ENCODE measurements at places on chromosomes 5 and 9.

DNA sequence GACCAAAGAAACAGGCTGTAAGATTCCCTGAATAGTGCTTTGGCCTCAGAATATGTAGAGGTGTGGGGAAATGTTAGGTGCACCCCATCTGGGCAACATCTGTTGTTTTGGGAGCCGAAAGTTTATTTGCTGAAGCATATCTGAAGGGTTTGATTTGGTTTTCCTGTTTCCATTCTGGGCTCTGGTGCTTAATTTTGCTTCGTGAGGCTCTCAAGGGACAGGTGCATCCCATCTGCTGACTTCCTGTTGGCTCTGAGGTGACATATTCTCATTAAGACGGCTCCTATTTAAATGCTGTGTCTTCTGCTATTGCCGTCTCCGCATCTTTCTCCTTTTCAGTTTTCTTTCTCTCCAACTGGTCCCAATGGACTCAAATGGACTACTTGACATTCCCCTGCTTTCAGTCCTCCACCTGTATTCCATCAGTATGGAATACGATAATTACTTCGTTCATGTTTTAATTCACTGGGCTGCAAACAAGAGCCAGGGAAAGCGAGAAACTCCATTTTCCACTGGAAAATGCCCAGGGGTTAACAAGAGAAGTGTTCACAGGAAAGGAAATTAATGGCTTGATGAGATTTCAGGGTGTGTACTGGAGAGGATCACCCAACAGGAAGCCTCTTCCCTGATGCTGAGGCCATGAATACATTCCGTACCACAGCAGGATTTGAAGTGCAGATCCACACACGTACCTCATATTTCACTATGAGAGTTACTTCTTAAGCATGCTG is 104.0 kb downstream of the MTX3 start:
- DNase-seq: no peak

- no peak for DNase-seq
Measured at GRCh38 chr5:153797484-153797883, 241.2 kb downstream of the FAM114A2 start.

GRCh38 chr9:127934986-127935385 is 2.7 kb downstream of the DPM2 start:
- no peak for DNase-seq

GRCh38 chr9:133857639-133858038 is 119.5 kb upstream of the SARDH start:
- no peak for DNase-seq

DNA sequence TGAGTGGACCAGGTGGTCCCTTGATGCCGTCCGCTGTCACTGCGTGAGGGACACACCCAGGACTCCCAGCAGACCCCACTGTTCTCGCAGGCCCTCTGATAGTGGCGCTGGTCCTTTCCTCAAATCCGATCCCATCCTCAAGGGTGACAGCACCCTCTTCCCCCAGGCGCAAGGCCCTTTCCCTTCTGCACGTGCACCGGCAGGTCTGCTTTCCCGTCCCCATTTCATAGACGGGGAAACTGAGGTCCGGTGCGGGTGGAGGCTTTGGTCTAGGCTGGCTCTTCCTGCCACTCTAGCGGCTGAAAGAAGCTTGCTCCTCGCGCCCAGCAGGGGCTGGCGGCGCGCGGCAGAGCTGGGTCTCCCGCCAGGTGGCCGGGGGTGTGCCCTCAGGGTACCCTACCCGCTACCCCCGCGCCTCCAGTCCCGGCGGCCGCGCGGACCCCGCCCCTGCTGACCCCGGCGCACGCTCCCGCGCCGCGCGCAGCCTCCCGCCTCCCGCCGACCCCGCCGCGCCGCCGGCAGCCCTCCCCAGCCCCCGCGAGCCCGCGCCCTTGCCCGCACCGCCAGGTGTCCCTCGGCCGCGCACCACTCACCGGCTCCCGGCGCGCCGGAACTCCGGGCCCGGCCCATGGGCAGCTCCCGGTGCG is 453 bp downstream of the RASGEF1C start:
- no peak for DNase-seq

DNA sequence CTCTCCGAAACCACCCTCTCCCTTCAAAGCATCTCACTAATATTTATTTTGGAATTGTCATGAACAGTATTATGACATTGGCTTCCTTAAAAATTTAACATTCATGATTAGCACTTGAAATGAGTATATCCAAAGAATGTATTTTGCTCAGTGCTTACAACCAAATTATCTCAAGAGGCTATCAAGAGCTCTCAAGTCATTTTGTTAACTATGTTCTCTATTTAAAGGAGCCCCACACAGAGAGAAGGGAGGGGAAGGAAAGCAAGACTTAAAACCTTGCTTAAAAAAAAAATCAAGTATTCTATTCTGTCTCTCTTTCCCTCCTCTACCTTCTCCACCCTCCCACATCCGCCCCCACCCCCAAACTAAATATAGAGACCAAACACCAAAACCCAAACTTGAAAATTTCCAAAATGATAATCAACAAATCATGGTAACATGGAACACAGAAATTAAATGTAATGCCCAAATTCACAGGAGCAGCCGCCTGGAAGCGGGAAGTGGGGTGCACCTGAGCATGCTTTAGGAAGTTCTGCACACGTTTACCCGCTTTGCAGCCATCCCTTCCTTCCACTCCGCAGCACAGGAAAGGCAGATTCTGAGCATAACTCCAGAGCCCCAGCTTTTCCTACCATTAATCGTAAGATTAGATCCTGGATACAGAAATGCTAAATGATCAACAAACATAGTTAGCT is 66.9 kb downstream of the EBF1 start:
- DNase-seq: no peak

All from T-helper 1 cell (primary cell).